ENCODE measurements at places on chromosomes 5 and 9. TPM values are rescaled to one million over a fixed set of nuclear protein-coding genes. Genes with fewer than 3 reads are reported as not detected.

NTRK2 gene
- 3.4 TPM for polyA plus RNA-seq

FAM151B gene
- 0.94 TPM for polyA plus RNA-seq

RALGPS1 gene
- 17.0 TPM for polyA plus RNA-seq

SNCAIP gene
- 11.4 TPM for polyA plus RNA-seq

SNX30 gene
- 6.4 TPM for polyA plus RNA-seq

PCDHGC4 gene
- polyA plus RNA-seq: 0.15 TPM

SLC6A7 gene
- 0.39 TPM for polyA plus RNA-seq

CNTNAP3B gene
- 1.1 TPM for polyA plus RNA-seq

FAXDC2 gene
- polyA plus RNA-seq: 28.5 TPM

TEX48 gene
- not detected for polyA plus RNA-seq

DND1 gene
- 0.52 TPM for polyA plus RNA-seq

KCNIP1 gene
- 0.88 TPM for polyA plus RNA-seq

MRPL22 gene
- polyA plus RNA-seq: 96.7 TPM

PDE8B gene
- 8.3 TPM for polyA plus RNA-seq

LCN9 gene
- 21.6 TPM for polyA plus RNA-seq

SYNPO gene
- 5.3 TPM for polyA plus RNA-seq

PPP3R2 gene
- not detected for polyA plus RNA-seq

CD14 gene
- 0.45 TPM for polyA plus RNA-seq
